ENCODE measurements at places on chromosomes 12 and 14. TPM values are rescaled to one million over a fixed set of nuclear protein-coding genes. Genes with fewer than 3 reads are reported as not detected.

DNA sequence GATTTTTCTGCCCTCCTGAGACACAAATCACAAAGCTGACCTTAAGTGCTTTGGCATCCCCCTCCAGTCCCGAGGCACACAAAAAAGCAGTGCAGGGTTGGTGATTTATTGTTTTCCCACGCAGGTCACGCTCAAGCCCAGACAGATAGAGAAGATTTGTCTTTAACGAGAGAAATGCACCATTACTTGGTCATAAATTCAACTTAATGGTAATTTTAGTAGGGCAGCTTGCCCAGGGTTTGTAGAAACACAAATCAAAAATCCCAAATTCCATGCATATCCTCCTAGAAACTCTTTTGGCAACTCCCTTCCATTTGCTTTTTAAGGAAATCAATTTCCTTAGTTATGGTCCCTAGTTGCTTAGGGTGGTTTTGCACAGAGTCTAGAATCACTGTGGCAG is 132.6 kb downstream of the IGF1 start:
- DNase-seq = no peak

RPS6KA5 gene
- 21.3 TPM for polyA plus RNA-seq

GRCh38 chr12:57104292-57104910 is 6.8 kb downstream of the STAT6 start:
- no peak for DNase-seq

DNA sequence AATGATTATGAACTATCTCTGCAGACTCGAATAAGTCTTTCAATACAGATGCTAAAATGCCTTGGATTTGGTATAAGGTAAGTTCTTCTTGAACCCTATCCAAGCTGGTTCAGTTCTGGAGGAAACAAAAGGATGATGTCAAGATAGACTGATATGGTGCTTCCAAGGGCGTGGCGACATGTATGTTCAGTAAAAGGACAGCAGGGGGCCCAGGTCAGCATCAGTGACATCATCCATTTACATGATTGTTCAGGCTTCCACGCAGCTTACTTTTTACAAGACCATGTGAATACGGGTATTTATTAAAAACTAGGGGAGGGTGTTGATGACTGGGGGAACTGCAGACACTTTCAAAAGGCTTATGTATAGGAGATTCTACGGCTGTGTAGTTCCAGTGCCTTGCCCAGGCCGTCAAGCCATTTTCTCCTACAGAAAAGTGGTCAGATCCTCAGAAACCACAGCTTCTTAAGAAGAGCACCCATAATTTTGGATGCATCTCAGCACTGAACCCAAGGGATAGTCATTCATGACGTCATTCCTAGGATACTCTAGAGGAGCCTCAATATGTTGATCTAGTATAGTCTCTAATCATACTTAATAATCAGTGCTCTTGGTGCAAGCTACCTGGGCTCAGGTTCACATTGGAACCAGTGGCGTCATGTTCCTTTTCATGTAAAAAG is 527.7 kb downstream of the FUT8 start:
- no peak for DNase-seq

GRCh38 chr14:92475451-92476187 is 38.0 kb upstream of the RIN3 start:
- no peak for DNase-seq

DNA sequence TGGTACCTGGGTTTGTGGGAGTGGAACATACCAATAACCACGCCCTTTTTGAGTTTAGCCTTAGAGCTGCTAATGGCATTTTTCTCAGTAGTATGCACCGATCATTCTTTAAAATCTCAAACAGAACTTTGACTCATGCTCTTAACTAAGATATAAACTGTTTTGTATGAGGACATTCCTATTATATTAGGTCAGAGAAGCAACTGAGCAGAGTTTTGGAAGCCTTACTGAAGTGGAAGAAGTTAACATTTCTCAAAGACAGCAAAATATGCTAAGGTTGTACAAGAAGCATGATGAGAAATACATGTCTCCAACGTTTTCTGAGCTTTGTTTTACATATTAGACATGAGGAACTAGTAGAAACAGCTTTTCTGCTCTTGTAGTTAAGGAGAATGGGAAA is 819.2 kb downstream of the FSCB start:
- no peak for DNase-seq

DNA sequence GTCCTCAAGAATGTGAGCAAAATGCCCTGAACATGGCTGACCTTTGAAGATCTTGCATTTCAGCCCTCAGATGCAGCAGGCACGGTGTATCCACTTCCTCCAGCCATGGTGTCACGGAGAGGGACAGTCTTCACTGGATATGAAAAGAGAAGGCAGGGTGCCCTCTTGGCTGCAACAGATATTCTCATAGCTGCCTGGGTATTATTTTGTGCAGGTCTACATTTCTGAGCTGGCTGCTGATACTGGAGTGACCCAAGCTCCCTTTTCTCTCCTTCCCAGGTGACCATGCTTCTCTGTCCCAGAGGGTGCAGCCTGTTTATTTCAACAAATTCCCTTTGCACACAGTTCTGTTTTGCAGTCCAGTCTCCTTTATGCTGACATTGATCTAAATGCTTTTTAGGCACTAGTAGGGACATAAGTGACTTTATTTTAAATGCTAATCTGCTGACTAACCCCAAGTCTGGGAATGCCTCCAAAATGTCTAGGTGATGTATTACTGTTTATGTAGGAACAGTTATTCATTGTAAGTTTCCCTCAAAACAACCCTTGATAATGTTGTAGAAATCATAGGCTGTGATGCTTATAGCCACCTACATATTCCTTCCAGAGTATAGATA is 17.4 kb upstream of the PYGL start:
- no peak for DNase-seq

- no peak for DNase-seq
Measured at GRCh38 chr12:64522316-64522715, 70.4 kb downstream of the TBK1 start.

SUDS3 gene
- 16.2 TPM for polyA plus RNA-seq

DNA sequence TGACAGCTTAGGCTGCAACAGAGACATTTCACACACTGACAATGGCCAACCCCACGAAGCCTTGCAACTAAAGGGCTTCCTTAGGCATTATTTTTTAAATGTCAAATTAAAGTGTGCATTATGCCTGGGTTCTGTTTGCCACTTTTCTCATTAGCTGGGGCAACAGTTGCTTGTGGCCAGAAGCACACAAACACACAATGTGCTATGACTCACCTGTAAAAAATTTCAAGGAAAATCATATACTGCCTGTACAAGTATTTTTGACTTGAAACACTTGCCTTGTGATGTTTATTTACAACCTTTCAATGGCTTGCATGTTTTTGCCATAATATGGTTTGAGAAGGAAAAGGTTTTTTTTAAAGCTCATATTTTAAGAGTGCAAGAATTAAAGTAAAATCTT is 1.9 kb downstream of the NTN4 start:
- DNase-seq = no peak

- DNase-seq = no peak
Measured at GRCh38 chr14:62429683-62430082, 615.6 kb downstream of the KCNH5 start.

GRCh38 chr12:100959481-100959880 is 164.9 kb downstream of the ANO4 start:
- no peak for DNase-seq

DNA sequence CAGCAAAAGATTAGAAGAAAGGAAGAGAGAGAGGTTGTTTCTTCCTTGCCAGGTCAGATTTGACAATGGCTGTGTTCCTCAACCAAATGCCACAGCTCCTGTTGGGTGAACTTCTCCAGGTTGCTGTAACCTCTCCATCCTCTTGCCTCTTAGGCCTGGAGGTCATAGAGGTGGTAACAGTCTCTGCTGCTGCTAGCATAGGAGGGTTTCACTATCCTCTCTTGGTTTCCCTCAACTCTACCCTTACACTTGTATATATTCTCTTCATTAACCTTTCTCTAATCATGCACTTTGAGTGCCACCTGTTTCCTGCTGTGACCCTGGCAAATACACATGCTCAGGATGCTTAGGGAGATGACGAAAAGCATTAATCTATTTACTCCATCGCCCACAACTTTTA is 67.7 kb upstream of the HIF1A start:
- DNase-seq = no peak

APOF gene
- polyA plus RNA-seq = not detected

- DNase-seq = no peak
Measured at GRCh38 chr14:38394064-38394463, 138.2 kb upstream of the CLEC14A start.

- DNase-seq = no peak
Measured at GRCh38 chr12:113274848-113275247, 53.6 kb downstream of the TPCN1 start.

DNA sequence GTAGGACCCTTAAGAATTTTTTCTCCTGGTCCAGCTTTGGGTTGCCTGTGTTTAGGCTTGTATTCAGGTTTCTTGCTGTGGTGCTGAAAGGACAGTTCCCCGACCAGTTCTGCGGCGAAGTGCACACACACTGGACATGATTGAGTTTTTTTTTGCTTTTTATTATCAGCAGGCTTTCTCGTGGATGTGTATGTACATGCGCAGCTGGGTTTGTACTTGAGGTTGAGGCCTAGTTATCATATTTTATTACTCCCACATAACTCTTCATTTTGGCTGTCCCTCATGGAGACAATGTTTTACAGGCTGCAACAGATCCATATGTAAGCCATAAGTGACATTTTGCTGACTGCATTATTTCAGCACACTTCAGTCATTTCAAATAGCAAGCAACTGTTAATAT is 2.5 kb downstream of the SCN8A start:
- DNase-seq = no peak
